ENCODE measurements at places on chromosomes 4 and X.

DNA sequence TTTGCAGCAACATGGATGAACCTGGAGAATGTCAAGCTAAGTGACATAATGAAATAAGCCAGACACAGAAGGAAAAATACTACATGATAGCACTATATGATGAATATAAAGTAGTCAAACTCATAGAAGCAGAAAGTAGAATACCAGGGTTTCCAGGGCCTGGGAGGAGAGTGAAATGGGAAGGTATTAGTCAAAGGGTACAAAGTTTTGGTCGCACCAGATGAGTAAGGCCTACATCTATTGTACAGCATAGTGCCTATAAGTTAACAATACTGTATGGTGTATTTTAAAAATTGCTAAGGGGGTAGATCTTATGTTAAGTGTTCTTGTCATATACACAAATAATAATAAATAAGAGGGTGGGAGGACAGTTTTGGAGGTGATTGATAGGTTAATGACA lies 41.5 kb downstream of the ENOX2 start:
- DNase-seq, result no peak

DNA sequence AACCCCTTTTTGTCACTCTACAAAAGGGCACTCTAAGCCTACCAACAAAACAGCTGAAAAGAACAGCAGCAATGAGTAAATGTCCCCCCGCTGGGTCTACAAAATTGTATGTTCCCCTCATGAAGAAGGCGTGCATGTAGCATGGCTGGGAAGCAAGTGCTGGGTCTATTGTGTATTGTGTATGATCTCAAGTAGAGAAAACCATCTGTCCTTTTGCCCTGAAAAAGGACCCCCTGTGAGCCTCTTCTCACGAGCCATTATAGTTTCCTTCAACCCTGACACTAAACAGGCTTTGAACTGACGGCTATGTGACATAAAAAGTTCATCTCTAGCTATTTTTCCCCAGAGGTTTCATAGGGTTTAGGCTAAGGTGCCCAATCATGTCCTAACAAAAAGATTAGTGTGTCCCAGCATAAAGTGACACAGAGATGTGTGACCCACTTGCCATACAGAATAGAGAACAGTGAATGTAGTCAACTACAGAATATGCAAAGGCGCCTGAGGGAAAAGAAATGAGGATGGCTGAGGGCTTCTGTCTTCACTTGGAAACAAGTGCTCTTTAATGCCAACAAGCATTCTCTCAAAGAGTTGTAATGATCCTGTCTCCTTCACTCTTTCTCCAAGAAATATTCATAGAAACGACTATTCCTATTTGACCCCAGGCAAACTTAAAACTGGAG lies 27.3 kb downstream of the COL25A1 start:
- DNase-seq, result no peak

GRCh38 chr4:186485150-186485549 lies 70.2 kb downstream of the MTNR1A start:
- no peak for DNase-seq

GRCh38 chr4:153939570-153939969 lies 150.7 kb upstream of the SFRP2 start:
- no peak for DNase-seq

DNA sequence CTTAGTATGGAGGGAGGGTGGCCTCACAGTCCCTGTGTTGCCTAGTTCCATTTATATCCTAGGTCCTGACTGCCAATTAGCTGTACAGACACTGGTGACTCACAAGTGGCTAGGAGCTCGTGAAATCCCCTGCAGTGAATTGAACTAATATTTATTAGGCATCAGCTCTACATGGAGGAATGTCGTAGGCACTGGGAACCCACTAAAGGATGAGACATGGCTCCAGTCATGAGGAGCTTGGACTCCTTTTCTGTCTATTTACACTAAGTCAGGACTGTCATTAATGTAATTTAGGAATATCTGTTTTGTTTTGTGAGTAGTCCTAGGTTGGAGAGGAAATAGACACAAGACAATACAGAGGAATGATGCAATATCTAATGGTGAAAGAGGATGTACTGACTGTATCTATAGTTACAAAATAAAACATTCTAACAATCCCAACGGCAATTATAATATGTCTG lies 67.7 kb downstream of the MID1IP1 start:
- peak; percentile 11 for DNase-seq
